ENCODE measurements at places on chromosomes 16 and 17.

DNA sequence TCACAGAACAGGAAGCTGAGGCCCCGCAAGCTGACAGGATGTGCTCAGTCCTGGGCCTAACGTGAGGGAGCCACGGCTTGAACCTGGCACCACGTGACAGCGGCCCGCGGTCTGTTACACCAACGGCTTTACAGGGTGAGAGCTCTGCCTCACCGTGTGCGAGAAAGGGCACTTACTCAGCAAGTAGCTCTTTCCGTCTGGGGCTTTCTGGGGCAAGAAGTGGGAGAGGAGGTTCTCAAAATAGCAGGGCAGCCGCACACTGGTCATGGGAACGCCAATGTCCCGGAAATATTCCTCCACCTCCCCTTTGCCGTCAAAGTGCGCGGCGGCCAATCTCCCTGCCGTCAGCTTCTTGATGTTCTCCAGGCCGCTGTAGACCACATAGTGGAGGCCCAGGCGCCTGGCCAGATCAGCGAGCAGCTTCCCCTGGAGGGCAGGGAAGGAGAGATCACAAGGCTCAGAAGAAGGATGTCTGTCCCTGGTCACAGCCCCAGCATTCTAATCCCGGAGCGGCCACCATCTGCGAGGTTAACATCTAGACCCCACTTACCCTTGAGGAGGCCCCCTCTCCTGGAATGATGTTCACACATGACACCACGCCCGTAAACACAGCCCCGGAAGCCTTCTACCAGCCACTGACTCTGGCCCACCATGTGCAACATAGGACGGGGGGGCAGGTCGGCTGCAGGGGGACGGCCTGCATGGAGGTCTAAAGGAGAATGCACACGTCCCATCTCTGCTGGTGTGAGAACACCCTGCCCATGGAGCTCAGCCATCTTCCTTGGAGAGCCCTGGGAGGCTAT lies 8.2 kb downstream of the NMRAL1 start:
- no peak for DNase-seq

- no peak for DNase-seq
Observed at GRCh38 chr16:25018972-25019617, 3.9 kb upstream of the ARHGAP17 start.

GRCh38 chr17:8922451-8922850 lies 43.1 kb downstream of the PIK3R5 start:
- peak; percentile 90 for DNase-seq

DNA sequence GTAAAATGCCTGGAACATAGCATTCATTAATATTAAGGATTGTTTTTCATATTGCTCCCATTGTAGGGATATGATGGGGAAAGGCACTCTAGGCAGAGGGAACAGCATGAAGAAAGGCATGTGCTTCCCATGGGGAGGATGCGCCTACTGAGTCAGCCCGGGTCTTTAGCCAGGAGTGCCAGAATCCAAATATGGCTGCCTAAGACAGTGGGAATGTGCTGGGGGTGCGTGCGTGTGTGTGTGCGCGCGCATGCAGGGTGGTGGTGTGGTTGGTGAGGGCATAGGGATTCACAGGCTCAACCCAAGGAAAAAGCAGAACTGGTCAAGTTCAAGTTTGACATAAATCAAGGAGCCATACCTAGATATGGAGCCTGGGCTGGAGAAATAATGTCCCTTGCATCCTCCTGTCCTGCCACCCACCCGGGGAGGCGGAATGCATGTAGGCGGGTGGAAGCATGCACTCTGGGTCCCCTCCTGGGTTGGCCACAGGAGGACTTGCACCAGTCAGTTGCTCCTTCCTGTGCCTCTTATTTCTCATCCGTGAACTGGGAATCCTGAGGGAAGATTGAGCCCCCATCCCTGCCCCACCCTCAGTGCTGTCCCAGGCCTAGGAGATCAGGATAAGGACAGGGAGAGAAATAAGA lies 18.6 kb upstream of the NDRG4 start:
- DNase-seq, result no peak

GRCh38 chr16:17386229-17386628 lies 84.5 kb downstream of the XYLT1 start:
- DNase-seq, result no peak

DNA sequence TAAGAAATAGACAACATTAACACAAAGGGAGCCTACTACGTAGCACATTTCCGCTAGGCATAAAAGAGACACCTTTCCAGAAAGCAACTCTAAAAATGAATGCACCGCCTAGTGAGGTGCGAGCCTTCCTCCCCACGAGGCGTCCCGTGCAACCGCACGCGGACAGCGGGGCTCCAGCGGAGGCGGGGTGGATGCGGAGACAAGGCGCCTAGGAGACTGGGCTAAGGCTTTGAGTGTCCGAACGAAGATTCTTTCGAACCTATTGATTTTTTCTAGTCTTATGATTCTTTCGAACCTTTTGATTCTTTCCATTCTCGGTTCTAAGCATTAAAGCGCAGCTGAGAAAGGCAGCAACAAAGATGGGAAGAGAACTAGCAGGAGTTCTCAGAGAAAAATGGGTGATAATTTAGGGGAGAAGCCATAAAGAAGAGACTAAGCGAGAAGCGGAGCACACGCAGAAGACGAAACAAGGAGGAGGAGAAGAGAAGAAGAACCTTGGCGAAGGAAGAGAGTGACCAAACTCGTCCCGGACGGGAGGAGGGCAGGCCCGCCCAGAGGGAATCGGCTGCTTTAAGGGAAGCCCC lies 394 bp upstream of the CPD start:
- peak; percentile 8 for DNase-seq

DNA sequence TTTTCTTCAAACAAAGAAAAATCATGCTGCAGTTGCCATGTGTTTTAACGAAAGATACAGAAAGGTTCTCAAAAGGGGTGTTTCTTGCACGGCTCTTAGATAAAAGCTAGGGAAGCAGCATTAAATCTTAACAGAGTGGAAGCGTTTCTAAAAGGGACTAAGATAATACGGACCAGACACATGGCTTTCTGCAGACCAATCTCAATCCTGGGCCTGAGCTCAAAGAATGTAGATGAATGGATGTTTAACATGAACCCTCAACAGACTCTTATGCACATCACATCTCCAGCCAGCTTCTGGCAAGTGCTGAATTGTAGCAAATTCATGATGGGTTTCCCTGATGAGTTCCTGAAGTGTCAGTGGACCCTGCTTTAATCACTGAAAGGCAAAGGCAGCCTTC lies 80.2 kb upstream of the COX10 start:
- no peak for DNase-seq

DNA sequence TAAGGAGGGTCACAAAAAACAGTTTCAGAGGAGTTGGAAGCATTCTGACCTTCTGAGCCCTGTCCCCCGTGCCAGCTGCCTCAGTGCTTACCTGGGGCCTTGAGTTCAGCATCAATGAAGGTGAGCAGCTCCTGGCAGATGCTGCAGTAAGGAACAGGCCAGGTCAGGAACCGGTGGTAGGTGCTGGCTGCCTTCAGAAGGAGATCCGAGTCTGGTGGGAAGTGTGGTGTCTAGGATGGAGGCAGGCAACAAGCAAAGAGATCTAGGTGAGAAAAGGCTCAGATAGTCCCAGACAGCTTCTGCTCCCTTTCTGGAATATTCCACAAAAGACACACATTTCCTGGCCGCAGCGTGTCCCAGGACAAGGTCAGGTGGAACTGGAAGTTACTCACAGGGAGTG lies 37.2 kb upstream of the PIK3R6 start:
- no peak for DNase-seq

DNA sequence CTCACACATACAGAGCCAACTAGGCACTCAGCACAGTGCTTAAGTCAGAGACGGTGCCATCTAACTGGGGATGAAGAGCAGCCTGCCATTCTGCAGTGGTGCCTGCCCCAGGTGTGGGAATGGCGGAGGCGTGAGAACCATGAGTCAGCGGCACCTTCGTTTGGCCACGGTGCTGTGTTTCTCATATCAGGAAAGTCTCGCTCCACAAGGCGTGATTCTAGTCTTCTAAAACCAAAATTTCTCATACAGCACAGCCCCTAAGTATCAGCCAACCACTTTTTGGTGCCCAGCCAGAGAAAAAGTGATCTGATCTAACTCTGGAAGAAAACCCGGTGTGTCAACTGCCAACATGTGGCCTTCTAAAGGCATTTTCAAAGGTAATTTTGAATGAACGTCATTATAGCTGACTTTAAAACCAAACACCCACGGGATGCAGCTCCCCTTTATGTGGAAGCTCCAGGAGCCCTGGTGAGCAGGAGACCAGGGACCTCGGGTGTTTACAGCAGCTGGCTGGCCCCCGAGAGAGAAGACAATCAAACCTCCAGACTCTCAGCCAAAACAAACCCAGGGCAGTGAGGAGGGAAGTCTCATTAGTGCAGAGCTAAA lies 54.6 kb downstream of the ABCC12 start:
- no peak for DNase-seq

GRCh38 chr16:82083710-82084353 lies 48.8 kb downstream of the HSD17B2 start:
- no peak for DNase-seq

DNA sequence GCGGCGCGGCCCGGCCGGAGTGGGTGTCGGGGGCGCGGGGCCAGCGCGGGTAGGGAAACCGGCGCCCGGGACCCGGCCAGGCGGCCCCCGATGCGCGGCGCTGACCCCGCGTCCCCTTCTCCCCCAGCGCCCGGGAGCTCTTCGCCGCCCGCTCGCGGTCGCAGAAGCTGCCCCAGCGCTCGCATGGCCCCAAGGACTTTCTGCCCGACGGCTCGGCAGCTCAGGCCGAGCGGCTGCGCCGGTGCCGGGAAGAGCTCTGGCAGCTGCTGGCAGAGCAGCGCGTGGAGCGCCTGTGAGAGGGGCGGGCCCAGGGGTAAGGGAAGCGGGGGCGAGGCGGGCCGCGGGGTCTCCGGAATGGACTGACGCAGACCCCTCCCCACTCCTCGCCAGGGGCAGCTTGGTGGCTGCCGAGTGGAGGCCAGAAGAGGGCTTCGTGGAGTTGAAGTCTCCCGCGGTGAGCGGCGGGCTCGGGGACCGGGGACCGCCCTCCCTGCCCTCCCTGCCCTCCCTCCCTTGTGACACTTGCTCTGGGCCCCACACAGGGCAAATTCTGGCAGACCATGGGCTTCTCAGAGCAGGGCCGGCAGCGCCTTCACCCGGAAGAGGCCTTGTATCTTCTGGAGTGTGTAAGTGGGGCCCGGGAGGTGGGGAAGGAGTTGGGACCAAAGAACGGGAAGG lies 430 bp downstream of the TSEN54 start:
- DNase-seq, result no peak

- no peak for DNase-seq
Observed at GRCh38 chr17:14776791-14777190, 475.9 kb downstream of the HS3ST3B1 start.

DNA sequence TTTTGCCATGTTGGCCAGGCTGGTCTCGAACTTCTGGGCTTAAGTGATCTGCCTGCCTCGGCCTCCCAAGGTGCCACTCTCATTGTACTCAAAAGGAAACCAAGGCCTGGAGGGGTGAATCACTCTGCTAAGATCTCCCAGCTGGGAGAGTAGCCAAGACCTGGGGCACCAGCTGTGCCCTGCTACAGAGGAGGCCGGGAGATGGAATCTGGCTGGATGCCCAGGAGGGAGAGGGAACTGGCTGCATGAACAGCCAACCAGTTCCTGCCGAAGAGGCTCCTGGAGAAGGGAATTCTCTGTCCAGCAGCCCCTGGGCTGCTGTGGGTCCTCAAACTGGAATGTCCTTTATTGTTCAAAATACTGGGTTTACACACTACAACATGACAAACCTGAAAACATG lies 238.7 kb upstream of the CIBAR2 start:
- peak; percentile 93 for DNase-seq

- DNase-seq, result no peak
Observed at GRCh38 chr17:62725791-62726249, 82.3 kb downstream of the MARCHF10 start.

DNA sequence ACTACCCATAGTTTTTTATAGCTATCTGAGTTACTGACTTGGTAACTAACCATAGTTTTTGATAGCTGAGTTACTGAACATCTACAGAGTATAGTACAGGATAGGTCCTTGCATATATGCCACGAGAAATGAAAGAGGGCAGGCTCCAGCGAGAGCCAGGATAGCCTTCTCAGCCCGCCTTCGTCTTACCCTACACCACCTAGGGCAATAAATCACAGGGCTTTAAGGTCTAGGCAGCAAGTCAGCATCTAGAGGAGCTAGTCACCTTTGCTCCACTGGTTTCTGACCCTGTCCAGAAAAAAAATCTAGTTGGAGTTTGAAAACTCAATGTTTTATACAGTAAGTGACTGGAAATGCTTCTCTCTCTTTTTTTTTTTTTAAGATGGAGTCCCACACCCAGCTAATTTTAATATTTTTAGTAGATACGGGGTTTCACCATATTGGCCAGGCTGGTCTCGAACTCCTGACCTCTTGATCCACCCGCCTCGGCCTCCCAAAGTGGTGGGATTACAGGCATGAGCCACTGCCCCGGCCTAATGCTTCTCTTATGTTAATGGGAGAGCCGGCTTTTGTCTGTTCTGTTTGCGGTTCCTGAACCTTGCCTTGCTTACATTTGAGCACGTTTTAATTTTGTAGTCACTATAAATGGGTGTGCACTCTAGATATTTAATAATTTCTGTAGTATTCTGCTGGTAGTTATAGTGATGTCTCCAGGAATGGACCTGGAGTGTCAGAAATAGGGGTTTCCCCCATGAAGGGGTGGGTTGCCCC lies 2.8 kb downstream of the BFAR start:
- no peak for DNase-seq

DNA sequence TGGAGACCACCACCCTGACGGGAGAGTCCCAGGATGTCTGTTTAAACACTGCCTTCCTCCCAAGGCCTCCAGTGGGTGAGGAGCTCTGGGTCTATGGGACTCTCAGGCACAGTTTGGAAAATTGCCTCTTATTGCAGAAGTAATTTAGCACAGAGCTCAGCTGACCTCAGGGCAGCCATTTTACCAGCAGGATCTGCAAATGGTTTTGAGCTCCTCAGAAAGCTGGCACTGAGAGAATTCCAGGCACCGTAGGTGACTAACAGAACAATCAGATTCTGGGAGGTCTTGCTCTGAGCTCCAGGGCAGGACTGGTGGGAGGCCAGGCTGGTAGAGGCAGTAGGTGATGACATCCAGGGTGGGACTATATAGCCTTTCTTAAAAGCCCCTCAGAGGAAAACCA lies 17.3 kb upstream of the C16orf74 start:
- no peak for DNase-seq

GRCh38 chr17:44770166-44770925 lies 11.6 kb downstream of the ADAM11 start:
- no peak for DNase-seq

- no peak for DNase-seq
Observed at GRCh38 chr16:54938212-54939028, 7.8 kb downstream of the IRX5 start.
